Heart right ventricle (tissue), 16 donors: ENCODE measurements at places on chromosomes 16 and 17. TPM values are rescaled to one million over a fixed set of nuclear protein-coding genes. Genes with fewer than 3 reads are reported as not detected.

PRSS53 gene
- polyA plus RNA-seq = 2.9 TPM

IFI35 gene
- 13.0 TPM for polyA plus RNA-seq

CAMKK1 gene
- 2.8 TPM for polyA plus RNA-seq

NPB gene
- 0.49 TPM for polyA plus RNA-seq

LRRC75A gene
- 0.77 TPM for polyA plus RNA-seq

SLC13A2 gene
- not detected for polyA plus RNA-seq

ACE gene
- polyA plus RNA-seq = 10.1 TPM

CEP295NL gene
- 0.04 TPM for polyA plus RNA-seq

KCNG4 gene
- not detected for polyA plus RNA-seq

SPNS2 gene
- 27.7 TPM for polyA plus RNA-seq

ZFP3 gene
- 4.5 TPM for polyA plus RNA-seq

AATK gene
- 1.5 TPM for polyA plus RNA-seq

SMURF2 gene
- polyA plus RNA-seq = 4.0 TPM

LAT gene
- 7.2 TPM for polyA plus RNA-seq

PIRT gene
- polyA plus RNA-seq = not detected

C17orf50 gene
- polyA plus RNA-seq = not detected

NPIPA8 gene
- polyA plus RNA-seq = 10.8 TPM

MT1A gene
- polyA plus RNA-seq = 102 TPM

CACNG3 gene
- not detected for polyA plus RNA-seq

PRAC2 gene
- not detected for polyA plus RNA-seq

TBC1D3E gene
- polyA plus RNA-seq = not detected

CES4A gene
- polyA plus RNA-seq = 12.3 TPM

KIF18B gene
- polyA plus RNA-seq = 0.04 TPM

CRYBA1 gene
- not detected for polyA plus RNA-seq

SPIRE2 gene
- 0.52 TPM for polyA plus RNA-seq

SDK2 gene
- polyA plus RNA-seq = 1.1 TPM

ZFHX3 gene
- polyA plus RNA-seq = 4.0 TPM

SHISA6 gene
- 0.22 TPM for polyA plus RNA-seq

ZNF785 gene
- 7.4 TPM for polyA plus RNA-seq

AKTIP gene
- 48.7 TPM for polyA plus RNA-seq

SLC5A11 gene
- polyA plus RNA-seq = not detected

SERPINF2 gene
- polyA plus RNA-seq = 2.0 TPM

TAT gene
- not detected for polyA plus RNA-seq

TRPV2 gene
- 11.9 TPM for polyA plus RNA-seq

CCL11 gene
- polyA plus RNA-seq = 6.2 TPM

CDRT4 gene
- 0.45 TPM for polyA plus RNA-seq

CRISPLD2 gene
- polyA plus RNA-seq = 25.0 TPM

PROCA1 gene
- polyA plus RNA-seq = 0.74 TPM

KRTAP2-4 gene
- polyA plus RNA-seq = not detected

TEDC2 gene
- polyA plus RNA-seq = 0.29 TPM

FAM20A gene
- 3.1 TPM for polyA plus RNA-seq

GSG1L gene
- polyA plus RNA-seq = not detected

ADAD2 gene
- 5.9 TPM for polyA plus RNA-seq

SRP68 gene
- 26.2 TPM for polyA plus RNA-seq

KRT13 gene
- not detected for polyA plus RNA-seq

ABCC12 gene
- not detected for polyA plus RNA-seq

FNDC8 gene
- not detected for polyA plus RNA-seq

TPSB2 gene
- 6.4 TPM for polyA plus RNA-seq

ASB16 gene
- 6.5 TPM for polyA plus RNA-seq

STH gene
- polyA plus RNA-seq = not detected

KRT27 gene
- polyA plus RNA-seq = not detected

METTL9 gene
- 11.9 TPM for polyA plus RNA-seq

SPATA22 gene
- polyA plus RNA-seq = 0.09 TPM

G6PC3 gene
- polyA plus RNA-seq = 78.0 TPM

CYB561 gene
- 7.8 TPM for polyA plus RNA-seq
